Stimulated activated naive CD4-positive, alpha-beta T cell treated with Interleukin-2 at 50 U/mL for 16 hours (primary cell): ENCODE measurements at places on chromosomes 4 and X.

GRCh38 chr4:40927074-40927473 is 177.3 kb downstream of the NSUN7 start:
- no peak for DNase-seq

DNA sequence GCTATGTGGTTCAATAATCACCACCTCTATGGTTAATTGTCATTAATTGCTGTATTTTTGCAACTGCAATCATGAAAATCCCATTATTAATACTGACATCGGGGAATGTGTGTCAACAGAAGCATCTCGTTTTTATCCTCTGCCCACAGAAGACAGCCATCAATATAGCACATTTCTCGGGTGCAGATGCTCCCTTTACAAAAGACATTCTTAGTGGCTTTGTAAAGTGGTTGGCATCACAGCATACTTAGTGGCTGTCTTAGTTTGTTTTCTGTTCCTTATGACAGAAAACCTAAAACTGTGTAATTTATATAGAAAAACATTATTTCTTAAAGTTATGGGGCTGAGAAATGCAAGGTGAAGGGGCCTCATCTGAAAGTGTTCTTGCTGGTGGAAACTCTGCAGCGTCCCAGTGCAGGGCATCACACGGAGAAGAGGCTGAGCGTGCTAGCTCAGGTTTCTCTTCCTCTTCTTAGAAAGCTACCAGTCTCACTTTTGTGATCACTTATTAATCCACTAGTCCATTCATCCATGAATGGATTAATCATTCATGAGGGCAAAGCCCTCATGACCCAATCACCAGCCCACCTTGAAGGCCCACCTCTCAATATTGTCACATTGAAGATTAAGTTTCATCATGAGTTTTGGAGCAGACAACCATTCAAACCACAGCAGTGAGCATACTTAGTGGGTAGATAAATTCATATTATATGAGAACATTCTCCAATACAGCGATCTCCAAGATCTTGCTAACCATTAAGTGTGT is 1067.7 kb upstream of the PABPC4L start:
- no peak for DNase-seq

DNA sequence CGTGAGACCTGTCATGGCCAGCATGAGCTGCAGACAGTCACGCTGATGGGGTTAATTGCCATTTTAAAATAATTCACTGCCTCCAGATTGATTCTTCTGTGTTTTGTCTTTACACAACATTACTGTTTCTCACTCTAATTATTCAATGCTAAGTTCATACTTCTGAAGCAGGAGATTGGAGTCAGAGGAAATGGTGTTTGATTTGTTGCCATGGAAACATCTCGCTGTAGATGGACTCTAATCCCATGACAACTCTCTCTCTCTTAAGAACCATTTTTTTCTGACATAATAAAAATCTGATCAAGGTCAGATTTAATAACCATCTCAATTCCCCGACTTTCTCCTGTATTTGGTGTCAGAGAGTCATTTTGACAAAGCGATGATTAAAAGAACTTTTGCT is 209.0 kb downstream of the IDS start:
- no peak for DNase-seq

DNA sequence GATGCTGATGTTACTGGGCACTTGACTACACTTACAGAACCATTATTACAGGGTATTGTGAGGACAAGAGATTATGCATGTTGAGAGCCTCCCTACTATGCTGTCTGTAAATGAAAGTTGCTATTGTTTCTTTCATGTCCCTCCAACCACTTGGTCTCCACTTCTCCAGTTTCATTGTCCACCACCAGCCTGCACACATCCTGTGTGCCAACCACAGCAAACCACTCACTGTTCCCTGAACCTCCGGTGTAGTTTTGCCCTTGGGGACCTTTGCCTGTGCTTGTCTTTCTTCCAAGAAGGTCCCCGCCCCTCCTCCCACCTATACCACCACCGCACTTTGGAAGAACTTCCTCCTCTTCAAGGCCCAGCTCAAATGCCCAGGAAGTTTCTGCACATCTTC is 43.1 kb upstream of the AFF2 start:
- no peak for DNase-seq

GRCh38 chrX:129646566-129647417 is 8.0 kb downstream of the APLN start:
- DNase-seq, result no peak

- no peak for DNase-seq
Observed at GRCh38 chrX:11460347-11460746, 167.1 kb downstream of the AMELX start.

DNA sequence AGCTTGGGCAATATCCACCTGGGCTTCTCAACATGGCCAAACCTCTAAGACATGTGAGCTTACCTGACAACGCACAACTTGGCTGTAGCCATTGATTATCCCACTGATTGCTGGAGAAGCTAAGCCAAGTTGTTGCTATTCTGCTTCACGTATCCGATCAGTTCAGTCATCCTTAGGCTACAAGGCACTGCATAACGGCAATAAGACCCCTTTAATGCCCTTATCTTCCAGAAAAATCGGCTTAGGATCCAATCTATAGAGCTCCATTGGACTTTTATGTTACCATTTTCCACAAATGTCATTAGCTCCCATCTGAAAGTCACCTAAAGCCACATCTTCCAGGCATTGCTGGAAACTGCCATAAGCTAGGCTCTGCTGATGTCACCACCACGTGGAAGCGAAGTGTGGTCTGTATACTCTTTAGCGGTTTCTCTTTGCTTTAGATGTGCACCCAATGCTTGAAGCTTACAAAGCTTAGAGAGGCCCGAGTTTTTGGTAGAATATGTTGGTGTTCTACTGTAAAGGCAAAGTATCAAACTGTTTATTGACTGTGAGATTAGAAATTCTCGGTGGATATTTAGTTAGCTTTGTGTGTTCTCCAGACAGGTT is 163.1 kb downstream of the CPE start:
- DNase-seq, result no peak

DNA sequence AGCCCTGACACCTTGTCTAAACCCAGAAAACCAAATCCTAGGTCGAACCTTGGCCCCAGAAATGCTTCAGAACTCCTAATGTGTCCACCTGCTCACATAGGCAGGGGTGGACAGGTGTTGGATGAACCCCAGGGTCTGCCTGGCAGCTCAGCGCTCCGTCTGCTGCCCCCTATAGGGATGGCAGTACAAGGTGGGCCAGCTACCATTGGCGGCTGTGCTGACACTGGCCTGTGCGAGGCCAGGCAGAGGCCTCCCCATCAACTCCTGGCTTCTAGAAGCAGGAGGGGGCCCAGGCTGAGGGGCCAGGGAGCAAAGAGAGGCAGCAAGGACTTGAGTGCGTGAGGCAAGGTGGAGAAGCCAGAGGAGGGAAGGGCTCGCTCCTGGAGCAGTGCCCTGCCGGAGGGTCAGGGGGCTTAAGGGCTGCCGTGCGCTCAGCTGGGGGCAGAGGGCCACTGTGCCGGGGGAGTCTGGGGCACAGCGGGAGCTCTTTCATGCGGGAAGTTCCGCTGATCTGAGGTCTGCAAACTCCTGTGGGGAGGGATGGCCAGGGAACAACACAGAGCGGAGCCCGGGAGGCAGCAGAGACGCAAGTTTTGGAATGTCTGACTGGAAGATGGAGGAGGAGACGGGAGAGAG is 20.6 kb downstream of the CCNQ start:
- no peak for DNase-seq

- DNase-seq, result no peak
Observed at GRCh38 chr4:35238793-35239192, 1005.5 kb downstream of the ARAP2 start.

DNA sequence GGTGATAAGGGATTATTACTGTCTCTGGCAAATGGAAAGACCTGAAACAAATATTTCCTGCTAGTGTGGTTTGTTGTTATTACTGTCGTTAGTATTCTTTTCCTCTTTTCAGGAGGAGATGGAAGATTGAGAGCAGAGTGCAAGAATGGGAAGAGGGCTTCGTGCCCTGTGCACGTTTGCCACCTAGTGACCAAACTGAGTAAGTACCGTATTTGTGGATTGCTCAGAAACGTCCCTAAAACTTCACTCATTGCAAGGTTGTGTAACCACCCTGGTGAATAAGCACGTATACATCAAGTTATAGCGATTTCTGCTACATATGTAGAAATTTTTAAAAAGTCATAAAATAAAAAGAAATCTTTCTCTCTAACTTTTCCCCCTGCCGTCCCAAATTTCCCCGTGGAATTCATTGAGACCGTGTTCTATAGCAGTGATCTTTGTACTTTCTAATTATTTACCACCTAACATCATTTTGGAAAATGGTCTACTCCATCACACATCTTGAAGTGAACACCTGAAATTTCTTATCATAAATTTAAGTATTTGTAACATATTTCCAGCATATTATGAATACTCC is 24.3 kb downstream of the LINC00632 start:
- DNase-seq, result no peak
